ENCODE measurements at places on chromosomes 6 and 20. TPM values are rescaled to one million over a fixed set of nuclear protein-coding genes. Genes with fewer than 3 reads are reported as not detected.

DNA sequence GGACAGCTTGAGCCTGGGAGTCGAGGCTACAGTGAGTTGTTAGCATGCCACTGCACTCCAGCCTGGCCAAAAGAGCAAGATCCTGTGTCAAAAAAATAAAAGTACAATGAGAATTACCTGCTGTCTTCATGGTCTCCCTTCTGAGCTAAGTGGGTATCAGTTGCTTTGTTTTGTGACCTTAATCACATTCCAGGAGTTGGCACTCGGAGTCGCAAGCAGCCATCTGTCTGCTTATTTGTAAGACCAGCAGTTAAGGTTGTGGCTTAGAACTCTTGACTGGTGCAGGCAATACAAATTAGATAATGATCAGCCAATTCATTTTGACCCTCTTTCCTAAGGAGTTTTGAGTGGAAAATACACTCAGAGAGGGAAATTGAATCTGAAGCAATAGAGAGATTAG, 114.0 kb downstream of the MYO6 start:
- DNase-seq = no peak

DNA sequence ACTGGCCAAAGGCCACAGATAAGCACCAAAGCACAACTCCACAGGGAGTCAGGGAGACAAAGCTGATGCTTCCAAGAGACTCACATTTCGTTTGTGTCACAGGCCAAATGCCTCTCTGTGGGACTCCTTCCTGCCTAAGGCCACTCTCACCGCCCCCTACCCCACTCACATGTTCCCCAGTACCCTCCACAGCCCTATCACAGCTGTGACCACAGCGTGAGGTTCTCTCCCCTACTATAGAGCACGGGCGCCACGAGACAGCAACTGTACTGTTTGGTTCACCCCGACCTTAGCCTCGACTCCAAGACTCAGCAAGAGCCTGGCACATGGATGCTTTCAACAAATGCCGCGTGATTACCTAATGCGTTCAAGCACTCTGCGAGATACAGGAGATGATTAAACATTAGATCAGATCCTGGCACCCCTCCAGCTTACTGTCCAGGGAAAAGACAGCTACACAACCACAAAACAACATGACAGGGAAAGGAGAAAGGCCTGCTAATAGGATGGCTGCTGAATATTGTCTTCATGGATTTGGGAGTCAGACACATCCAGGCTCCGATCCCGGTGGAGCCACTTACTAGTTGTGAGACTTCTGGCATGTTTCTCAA, 105.5 kb downstream of the AGPAT4 start:
- DNase-seq = no peak

DNA sequence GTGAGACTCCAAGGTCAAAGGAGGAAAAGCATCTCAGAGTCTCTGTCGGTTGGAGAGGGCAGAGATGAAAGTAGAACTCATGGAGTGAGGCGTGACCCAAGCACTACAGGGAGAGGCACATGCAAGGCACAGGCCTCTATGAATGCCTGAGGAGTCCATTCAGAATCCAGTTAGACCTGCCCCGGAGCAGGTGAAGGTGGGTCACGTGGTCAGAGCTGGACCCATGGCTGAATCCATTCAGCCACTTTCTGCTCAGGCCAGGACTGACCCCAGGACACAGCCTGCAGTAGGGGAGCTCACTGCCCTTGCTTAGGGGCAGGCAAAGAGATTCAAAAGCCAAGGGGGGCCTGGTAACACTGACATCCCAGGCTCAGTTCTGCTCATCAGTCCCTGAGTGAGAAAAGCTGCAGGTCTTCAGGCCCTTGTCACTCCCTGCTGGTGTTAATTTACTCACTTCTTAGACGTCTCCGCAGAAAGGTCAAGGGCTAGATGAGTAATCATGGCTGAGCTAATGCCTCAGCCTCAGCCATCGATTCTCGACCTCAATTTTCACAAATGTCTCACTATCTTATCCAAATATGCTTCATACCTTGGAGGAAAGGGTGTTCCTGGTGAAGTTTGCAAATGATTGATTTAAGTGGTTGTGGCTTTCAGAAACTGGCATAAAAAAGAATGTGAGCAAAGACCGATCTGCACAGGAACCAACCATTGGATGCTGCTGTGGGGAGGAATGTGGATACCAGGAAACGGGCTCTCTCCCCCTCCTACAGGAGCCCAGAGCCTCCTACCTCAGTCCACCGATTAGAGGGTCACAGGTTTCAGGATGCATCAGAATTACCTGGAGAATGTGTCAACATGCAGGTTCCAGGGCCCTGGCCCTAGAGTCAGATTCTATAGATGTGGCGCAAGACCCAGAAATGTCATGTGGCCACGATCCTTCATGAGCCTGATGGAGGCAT, 584.4 kb downstream of the PTPRT start:
- DNase-seq = no peak

CRISP3 gene
- total RNA-seq = not detected

CFB gene
- total RNA-seq = not detected

Data from SK-MEL-5 (cell line).